ENCODE measurements at places on chromosomes 2 and 18.

- no peak overlapping the region for H3K27ac ChIP-seq
- no peaks in the 10 kb centered on the region for H3K36me3 ChIP-seq
- peaks cover 8% of the 10 kb centered on the region for H3K27me3 ChIP-seq
- H3K4me1 ChIP-seq, result no peaks in the 10 kb centered on the region
- H3K4me3 ChIP-seq, result no peak overlapping the region
- DNase-seq, result no peak
Observed at GRCh38 chr2:99552529-99552928, 62.7 kb upstream of the REV1 start.

- H3K4me1 ChIP-seq, result peaks cover 21% of the 10 kb centered on the region
- H3K36me3 ChIP-seq, result no peaks in the 10 kb centered on the region
- H3K27ac ChIP-seq, result no peak overlapping the region
- H3K4me3 ChIP-seq, result no peak overlapping the region
Observed at GRCh38 chr2:47218899-47219525, 63.9 kb upstream of the STPG4 start.

GRCh38 chr2:40352703-40353099, 99.2 kb downstream of the SLC8A1 start:
- H3K36me3 ChIP-seq, result peaks cover 4% of the 10 kb centered on the region
- H3K4me1 ChIP-seq, result peaks cover 13% of the 10 kb centered on the region
- no peak overlapping the region for H3K4me3 ChIP-seq
- peak overlapping the region; percentile 53 for H3K27ac ChIP-seq
- no peak for DNase-seq

DNA sequence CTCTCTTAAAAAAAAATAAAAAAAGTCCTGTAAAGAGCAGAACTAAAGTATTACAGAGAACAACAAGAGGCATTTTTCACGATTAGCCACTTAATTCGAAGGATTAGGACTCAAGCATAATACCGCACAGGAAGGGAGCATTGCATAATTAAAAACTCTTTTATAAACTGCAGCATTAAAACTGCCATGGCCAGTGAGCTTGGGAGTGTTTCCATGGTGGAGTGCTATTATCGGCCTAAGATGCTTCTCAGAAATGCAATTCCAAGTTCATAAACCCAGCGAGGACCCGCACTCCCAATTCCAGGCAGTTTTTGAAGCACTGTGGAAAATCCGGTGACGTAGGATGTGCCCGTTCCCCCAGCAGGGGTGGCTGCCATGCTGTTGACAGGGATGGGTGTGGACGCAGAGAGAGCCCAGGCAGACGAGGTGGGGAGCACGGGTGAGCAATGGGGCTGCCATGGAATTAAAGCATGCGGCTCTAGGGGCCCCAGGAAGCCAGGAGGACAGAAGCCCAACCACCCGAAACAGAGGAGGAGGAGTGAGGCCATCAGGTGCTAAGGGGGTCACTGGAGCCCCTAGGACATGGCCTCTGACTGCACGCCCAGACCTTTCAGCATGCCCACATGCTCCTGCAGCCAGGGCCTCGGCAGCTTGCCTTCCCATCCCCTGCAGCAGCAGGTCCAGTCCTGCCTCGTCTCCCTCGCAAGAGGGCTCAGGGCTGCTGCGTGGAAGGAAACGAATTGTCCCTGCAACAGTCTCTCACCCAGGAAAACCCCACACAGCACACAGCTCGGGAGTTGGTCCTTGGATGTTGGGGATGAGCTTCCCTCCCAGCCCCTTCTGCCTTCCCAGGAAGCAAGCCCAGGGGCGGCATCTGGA, 233.4 kb downstream of the NDUFA10 start:
- H3K36me3 ChIP-seq, result no peaks in the 10 kb centered on the region
- no peak overlapping the region for H3K4me3 ChIP-seq
- H3K4me1 ChIP-seq, result no peaks in the 10 kb centered on the region
- H3K27me3 ChIP-seq, result no peaks in the 10 kb centered on the region
- no peak for DNase-seq

GRCh38 chr2:45855374-45855773, 203.9 kb downstream of the PRKCE start:
- no peaks in the 10 kb centered on the region for H3K36me3 ChIP-seq
- no peak overlapping the region for H3K27ac ChIP-seq
- H3K4me1 ChIP-seq, result peaks cover 6% of the 10 kb centered on the region
- no peak for DNase-seq
- H3K27me3 ChIP-seq, result no peaks in the 10 kb centered on the region

- no peaks in the 10 kb centered on the region for H3K4me1 ChIP-seq
- no peak overlapping the region for H3K27ac ChIP-seq
Observed at GRCh38 chr2:20707601-20708000, 40.7 kb downstream of the GDF7 start.

GRCh38 chr2:221388891-221389290, 183.2 kb downstream of the EPHA4 start:
- H3K4me3 ChIP-seq, result no peak overlapping the region
- no peak overlapping the region for H3K27ac ChIP-seq
- H3K27me3 ChIP-seq, result no peaks in the 10 kb centered on the region
- H3K4me1 ChIP-seq, result peaks cover 6% of the 10 kb centered on the region

DNA sequence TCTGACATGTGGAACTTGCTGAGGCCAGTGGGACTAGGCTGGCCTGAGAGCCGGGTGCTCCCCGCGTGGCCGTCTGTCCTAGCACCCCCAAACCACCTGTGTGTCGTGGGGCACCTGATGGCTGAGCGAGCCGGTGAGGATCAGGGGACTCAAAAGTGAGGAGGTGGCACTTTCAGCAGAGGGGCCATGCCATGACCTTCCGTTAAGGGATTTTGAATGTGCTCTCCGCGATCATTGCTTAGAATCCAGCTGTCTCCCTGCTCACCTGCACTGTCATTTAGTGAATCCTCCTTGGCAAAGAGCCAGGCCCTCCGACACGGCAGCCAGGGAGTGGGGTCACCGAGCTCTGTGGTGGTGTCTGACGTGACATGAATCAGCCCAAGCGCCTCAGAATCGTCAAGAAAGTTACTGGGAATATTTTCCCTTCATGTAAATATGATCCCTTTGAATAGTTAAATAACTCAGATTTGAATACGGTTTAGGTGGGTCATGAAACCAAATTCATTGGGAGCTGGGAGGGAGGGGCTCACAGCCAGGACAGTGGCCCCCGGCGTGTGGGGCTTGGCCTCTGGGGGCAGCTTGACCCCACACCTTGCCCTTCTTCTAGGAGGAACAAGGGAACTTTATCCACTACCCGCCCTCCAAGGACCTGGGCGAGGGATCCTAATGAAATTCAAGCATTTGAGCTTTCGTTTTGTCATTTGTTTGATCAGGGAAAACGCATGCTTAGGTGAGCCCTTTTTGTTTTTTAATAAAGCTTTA, 9.5 kb downstream of the NFATC1 start:
- H3K27ac ChIP-seq, result no peak overlapping the region
- H3K4me1 ChIP-seq, result no peaks in the 10 kb centered on the region
- DNase-seq, result no peak
- no peak overlapping the region for H3K4me3 ChIP-seq
- no peaks in the 10 kb centered on the region for H3K36me3 ChIP-seq

DNA sequence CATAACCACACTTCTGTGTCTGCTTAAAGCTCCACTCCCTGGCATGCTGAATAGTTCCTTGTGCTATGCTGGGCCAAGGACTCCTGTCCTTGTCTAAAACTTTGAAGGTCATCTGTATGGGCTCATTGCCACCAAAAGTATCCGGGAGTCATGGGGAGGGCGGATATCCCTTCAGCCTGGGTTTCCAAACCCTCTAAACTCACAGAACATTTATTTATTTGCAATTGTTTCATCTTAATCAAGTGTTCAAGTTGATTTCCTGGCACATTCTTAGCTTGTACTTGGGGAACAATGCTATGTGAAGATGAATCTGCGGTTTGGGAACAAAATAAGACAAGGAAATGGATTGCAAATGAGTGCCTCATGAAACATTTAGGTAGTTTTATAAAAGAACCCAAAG, 1.8 kb downstream of the NOSTRIN start:
- H3K36me3 ChIP-seq, result no peaks in the 10 kb centered on the region
- H3K27ac ChIP-seq, result no peak overlapping the region
- DNase-seq, result no peak

DNA sequence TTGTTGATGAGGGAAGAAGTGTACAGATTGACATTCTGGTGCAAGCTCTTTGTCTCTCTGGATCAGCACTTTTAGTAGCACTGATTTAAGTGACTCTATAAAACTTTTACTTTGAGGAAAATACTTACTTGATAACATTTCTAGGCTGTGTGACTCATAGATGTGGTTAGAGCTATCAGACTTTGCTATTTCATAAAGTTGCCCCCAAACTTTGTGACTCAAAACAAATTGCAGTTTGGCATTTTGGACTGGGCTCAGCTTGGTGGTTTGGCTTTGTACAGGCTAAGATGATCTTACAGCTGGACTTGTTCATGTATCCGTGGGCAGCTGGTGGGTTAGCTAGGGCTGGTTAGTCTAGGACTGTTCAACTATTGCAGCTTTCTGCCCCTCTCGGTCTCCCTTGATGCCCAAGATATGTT, 42.1 kb upstream of the GLS start:
- no peak overlapping the region for H3K27ac ChIP-seq
- H3K27me3 ChIP-seq, result no peaks in the 10 kb centered on the region
- H3K4me3 ChIP-seq, result no peak overlapping the region
- no peaks in the 10 kb centered on the region for H3K36me3 ChIP-seq

DNA sequence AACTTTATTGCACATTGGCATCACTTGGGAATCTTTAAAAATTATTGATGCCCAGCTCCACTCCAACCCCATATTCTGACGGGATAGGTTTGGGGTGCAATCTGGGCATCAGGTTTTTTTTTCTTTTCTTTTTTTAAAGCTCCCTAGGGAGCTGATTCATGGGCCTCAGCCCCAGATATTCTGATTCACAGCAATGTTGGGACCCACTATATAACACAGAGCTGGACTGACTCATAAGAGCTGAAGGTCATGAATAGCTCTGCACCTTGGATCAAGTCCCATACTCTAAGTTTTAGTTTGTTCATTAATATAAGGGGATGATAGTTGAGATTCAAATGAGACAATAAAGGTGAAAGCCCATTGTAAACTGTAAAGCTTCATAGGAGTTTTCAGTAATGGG, 191.1 kb upstream of the REV1 start:
- H3K4me3 ChIP-seq, result no peak overlapping the region
- H3K36me3 ChIP-seq, result no peaks in the 10 kb centered on the region

GRCh38 chr2:40168546-40168945, 283.3 kb downstream of the SLC8A1 start:
- H3K27ac ChIP-seq, result peak overlapping the region; percentile 16
- H3K4me1 ChIP-seq, result no peaks in the 10 kb centered on the region
- no peak overlapping the region for H3K4me3 ChIP-seq
- peaks cover 67% of the 10 kb centered on the region for H3K36me3 ChIP-seq

GRCh38 chr18:10114717-10115463, 201.1 kb downstream of the VAPA start:
- no peak for DNase-seq
- no peaks in the 10 kb centered on the region for H3K4me1 ChIP-seq
- no peak overlapping the region for H3K4me3 ChIP-seq
- H3K27ac ChIP-seq, result no peak overlapping the region

DNA sequence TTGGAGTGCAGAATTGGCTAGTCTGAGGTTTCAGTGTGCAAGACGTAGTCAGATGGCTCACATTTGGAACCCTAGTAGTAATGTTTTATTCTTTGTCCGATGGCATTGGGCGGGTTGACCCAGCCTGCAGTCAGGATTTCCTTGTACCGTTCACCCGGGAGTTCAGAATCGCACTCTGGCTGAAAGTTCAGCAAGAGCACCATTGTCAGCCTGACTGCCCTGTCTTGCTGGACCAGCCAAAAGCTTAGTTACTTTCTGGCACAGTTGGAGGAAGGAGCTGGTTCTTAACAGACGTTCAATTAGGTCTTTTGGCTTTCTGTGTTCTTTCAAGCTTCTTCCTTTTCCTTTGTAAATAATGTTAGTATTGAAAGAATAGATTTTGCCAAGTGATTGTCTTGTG, 18.6 kb downstream of the RMC1 start:
- peaks cover 32% of the 10 kb centered on the region for H3K36me3 ChIP-seq
- H3K4me1 ChIP-seq, result no peaks in the 10 kb centered on the region
- no peak overlapping the region for H3K4me3 ChIP-seq
- no peak for DNase-seq
- H3K27me3 ChIP-seq, result no peaks in the 10 kb centered on the region

DNA sequence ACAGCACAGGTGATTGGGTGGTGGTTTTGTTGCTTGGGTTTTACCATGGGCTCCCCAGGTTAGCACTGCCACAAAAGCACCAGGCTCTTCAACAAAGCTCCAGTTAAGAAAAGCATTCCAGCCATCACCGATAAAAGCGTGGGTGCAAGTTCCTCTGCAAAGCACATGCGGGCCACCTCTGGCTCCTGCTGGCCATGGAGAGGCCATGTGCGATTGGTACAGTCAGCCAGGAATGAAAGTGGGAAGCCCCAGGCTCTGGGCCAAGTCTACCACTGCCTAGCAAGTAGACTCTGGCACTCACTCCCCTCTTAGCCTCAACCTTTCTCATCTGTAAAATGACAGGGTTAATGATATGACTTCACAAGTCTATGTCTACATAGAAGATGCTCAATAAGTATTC, 36.0 kb downstream of the BCL11A start:
- no peaks in the 10 kb centered on the region for H3K36me3 ChIP-seq
- no peak overlapping the region for H3K4me3 ChIP-seq
- H3K4me1 ChIP-seq, result peaks cover 20% of the 10 kb centered on the region
- DNase-seq, result no peak

DNA sequence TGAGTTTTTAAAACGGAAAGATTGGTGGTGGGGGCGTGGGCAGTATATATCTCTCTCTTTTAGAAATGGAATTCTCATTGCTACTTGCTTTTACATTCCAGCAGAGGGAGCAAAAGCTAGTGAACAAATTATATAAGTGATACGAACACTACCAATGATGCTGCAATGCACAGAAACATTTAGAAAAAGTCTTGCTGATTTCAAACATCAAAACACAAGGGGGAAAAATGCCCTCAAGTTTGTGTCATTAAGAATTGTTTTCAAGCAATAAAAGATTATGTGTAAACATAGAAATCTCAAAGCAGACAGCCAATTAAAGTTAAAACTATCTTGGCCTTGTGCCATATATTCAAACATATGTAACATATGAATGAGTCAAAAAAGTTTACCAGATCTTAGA, 296.3 kb upstream of the KCNJ3 start:
- H3K27me3 ChIP-seq, result no peaks in the 10 kb centered on the region
- H3K4me1 ChIP-seq, result no peaks in the 10 kb centered on the region
- no peak overlapping the region for H3K27ac ChIP-seq
- DNase-seq, result peak; percentile 60

DNA sequence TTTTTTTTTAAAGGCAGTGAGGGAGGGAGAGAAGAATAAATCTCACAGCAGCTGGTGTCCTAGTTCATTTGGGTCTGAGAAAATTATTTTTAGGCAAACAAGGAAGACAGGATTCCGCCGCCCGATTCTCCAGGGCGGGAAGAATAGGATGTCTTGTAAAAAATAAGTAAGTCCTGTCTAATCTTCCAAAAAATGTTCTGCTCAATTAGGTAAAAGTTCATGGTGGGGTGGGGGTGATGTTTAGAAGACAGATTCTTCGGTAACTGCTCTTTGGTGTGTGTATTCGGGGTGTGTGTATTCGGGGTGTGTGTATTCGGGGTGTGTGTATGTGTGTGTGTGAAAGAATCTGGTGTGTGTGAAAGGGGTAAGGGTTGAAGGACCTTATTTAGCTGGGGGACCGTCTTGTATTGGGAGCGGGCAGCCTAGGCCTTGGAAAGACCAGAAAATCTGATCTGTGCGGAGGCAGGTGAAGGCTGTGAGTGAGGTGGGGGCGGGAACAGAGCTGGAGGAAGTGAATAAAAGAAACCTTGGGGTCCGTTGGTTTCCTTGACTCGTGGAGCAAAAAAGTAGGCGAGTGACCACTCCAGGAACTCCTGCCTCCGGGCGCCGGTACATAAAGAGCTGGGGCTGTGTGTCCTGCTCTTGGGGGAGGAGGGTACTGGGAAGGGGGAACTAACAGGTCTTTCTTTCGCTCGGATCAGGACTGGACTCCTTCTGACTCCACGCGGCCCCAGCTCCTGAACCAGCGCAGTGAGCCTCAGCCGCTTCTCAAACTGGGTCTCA, 4.4 kb upstream of the PAX3 start:
- H3K27ac ChIP-seq, result no peak overlapping the region
- peaks cover 100% of the 10 kb centered on the region for H3K27me3 ChIP-seq
- H3K4me1 ChIP-seq, result peaks cover 17% of the 10 kb centered on the region

Measured in cardiac muscle cell (in vitro differentiated cells and primary cell).